ENCODE measurements at places on chromosomes 11 and 22.

GRCh38 chr11:18332302-18332701, 9.9 kb downstream of the GTF2H1 start:
- DNase-seq: no peak

DNA sequence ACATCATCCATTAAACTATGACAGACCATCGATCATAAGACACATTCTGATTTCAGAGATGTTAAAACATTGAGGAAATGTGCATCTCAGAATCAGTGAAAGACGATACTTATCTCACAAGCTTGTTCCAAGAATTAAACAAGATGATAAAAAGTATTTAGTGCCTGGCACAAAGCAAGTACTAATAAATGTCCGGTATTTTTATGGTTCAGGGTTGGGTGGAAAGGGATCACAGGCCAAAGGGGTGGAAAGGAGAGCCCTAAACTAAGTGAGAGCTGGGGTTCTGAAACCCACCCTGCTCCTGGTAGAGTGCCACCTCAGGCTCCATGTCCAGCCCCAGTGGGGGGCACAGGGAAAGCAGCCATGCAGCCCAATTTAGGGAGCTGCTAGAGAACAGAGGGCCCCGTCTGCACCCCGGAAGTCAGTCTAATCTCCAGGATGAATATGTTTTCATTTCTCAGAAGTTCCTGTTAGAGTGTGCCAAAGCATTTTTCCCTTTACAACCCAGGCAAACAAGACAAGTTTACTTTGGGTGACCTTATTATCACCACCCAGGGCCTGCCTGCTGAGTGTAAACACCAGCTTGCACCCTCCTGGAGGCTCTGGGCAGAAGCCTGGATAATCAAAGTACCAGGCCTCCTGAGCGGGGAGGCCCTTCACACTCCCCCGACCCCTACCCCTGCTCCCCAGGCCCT, 3.8 kb upstream of the CREB3L1 start:
- no peak for DNase-seq

DNA sequence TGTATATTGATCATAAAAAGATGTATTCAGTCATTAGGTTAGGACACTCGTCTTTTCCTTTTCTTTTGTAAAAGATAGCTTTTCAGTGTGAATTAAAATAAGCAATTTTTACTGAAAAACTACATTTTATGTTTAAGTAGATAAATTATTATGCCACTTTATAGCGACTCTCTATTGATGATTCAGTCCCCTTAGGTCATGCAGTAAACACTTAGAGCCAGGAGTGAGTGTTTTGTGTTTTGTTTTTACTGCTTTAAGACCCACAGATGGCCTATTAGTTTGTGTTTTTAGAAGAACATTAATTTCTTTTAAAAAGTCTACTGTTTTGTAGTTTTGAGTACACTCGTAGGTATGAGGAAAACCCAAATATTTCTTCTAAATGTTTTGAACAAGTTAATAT, 86.6 kb downstream of the YAP1 start:
- DNase-seq: no peak

GRCh38 chr11:93216511-93217101, 18.8 kb upstream of the SLC36A4 start:
- DNase-seq: no peak

DNA sequence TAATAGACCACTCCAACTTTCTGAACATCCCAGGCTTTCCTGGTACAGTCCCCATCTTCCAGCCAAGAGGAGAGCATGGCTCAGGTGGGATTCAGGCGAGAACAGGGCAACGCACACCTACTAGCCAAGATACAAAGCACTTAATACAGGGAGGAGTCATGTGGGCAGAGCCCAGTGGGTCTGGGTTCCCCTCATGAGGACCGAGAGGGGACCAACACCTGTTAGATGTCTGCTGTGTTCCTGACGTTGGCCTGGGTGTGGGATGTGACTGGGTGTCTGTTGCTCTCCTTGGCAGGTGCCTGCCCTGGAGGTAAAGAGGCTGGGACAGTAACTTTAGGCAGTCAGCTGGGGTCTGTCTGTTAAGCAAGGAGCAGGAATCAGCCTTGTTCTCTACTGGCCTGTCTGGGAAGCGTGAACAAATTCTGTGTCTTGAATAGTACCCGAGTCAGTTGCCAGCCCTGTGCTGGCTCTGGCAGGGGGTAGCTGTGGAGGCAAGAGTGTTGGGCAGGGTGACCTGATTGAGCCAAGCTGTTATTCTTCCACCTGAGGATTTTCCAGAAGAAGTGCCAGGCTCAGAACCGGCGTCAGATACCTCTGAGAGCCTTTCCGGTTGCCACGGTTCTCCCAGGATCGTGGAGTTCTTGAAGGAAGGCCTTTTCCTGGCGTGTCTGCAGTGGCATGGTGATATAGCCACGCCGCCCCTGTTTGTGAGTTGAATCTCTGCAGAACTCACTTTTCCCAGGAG, 56.3 kb downstream of the BCR start:
- no peak for DNase-seq

DNA sequence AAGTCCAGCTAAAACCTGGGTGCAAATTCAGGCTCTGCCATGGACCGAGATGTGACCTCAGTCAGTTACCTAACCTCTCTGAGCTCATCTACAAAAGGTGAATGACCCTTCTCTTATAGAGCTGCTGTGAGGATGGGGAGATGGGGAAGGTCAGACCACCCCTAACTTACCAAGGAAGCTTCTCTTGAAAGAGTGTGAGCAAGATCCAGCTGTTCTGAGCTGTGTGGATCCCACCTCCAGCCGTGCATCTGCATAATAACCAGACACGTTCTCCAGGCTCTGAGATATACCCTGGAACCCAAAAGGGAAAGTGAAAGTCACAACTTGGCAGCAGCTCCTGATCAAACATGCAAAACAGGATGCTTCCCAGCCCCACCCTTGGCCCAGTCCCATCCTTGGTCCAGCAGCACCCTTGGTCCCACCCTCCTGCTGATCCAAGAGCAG, at the start of gene APOL3:
APOL3 (minus strand) TSS at position 257 of the 444 bp plus-strand sequence. CDS start 11,700 bp downstream, outside the sequence.
- no peak for DNase-seq
